ENCODE measurements at places on chromosomes 3 and 15. TPM values are rescaled to one million over a fixed set of nuclear protein-coding genes. Genes with fewer than 3 reads are reported as not detected.

KBTBD13 gene
- not detected for total RNA-seq

UBE2Q2 gene
- 77.5 TPM for total RNA-seq

DOCK3 gene
- 0.17 TPM for total RNA-seq

SGO1 gene
- 5.0 TPM for total RNA-seq

CATSPER2 gene
- total RNA-seq = 3.1 TPM

SERPINI2 gene
- not detected for total RNA-seq

DNA sequence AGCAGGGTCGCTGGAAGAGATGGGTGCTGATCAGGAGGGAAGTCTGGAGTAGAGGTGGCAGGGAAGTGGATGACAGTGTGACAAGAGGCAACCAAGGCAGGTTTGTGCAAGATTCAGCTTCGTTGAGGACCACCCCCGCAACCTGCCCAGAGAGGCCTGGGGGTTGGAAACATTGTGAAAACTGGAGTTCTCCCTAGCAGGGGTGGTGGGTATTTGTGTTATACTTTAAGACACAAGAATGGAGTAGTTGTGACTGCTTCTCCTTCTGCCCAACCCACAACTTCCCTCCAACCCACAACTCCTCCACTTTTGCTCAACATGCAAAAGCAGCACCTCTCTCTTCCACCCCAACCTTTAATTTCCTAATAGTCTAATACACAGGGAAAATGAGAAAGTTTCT is 8.6 kb upstream of the ARNT2 start:
- H3K4me1 ChIP-seq = no peaks in the 10 kb centered on the region
- no peaks in the 10 kb centered on the region for H3K36me3 ChIP-seq
- no peak for DNase-seq
- no peaks in the 10 kb centered on the region for H3K27me3 ChIP-seq
- H3K4me3 ChIP-seq = no peak overlapping the region

DNA sequence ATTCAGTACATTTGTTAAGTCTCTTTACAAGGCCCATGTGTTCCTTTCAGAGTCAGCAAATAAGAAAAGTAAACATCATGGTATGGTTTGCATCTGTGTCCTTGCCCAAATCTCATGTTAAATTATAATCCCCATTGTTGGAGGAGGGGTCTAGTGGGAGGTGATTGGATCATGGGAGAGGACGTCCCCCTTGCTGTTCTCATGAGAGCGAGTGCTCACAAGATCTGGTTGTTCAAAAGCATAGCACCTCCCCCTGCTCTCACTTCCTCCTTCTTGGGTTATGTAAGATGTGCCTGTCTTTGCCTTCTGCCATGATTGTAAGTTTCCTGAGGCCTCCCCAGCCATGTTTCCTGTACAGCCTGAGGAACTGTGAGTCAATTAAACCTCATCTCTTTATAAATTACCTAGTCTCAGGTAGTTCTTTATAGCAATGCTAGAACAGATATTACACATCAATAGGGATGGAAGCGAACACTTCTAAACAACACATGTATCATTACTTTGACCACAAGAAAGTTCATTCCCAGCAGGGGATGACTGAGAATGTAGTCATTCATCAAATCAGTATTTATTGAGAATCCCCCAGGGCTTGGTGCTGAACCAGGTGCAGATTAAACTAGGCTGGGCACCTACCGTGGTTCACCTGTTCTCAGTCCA is 4.1 kb downstream of the EFCAB12 start:
- no peak for DNase-seq
- H3K4me3 ChIP-seq = no peak overlapping the region
- H3K4me1 ChIP-seq = peaks cover 16% of the 10 kb centered on the region
- H3K36me3 ChIP-seq = no peaks in the 10 kb centered on the region
- H3K27me3 ChIP-seq = no peaks in the 10 kb centered on the region
- no peak overlapping the region for H3K27ac ChIP-seq

DNA sequence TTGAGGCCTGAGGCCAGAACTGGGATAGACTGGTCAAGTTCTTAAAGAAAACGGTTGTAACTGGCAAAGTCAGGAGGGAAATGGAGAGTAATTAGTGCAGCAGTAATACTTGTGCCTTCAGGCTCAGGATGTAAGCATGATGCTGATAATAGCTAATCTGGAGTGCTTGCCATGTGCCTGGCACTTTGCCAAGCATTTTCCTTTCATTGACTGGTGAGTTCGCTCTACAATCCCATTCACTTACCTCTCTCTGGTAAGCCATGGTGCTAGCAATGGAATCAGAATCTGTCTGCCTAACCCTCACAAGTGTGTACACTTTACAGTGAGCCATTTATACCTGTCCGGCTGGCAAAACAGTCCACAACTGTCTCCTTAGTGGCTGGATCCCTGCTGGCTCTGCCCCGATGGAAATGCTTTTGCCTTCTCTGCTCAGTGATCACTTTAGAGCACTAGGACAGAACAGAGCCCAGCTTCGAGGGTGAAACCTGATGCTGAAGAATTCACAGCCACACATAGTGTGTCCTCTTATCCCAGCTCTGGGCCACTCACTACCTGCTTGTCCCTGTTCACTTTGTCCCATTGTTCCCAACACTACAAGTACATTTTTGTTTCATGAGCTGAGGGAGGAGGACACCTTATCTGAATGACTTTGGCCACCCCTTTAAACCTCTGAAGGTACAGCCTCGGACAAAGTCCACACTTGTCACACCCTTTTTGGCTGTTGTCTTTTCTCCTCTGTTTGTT is 10.3 kb downstream of the CHP1 start:
- no peak for DNase-seq
- H3K4me3 ChIP-seq = no peak overlapping the region
- no peaks in the 10 kb centered on the region for H3K4me1 ChIP-seq
- peaks cover 5% of the 10 kb centered on the region for H3K36me3 ChIP-seq
- no peaks in the 10 kb centered on the region for H3K27me3 ChIP-seq

DNA sequence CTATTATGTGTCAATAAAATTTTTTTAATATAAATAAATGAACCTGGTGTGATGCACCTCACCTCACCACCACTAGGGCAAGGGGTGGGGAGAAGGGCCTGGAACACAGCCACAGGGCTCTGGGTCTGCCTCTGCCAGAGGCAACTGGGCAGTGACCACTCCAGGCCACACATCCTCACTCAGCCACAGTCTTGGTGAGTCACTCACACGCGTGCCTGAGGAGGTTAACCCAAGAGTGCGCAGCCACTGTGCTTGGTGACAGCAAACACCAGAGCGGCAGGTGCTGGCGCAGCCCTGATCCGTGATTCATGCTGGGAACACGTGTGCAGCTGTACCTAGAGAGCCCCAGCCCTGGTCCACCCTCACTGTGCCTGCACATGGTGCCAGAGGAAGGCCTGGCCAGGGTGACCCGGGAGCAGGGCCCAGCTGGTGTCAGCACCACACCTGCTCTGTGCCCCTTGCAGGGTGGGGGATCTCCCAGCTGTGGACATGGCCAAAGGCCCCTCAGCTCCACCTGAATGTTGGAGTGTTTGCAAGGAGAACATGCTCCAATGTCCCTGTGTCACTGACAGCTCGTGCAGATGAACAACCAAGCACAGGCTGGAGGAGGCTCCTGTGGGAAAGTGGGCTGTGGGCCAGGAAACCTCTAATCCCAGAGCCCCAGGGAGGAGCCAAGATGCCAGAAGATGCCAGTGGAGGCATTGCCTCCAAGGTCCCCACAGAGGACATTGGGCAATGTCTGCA is 2.1 kb downstream of the SLC41A3 start:
- no peak for DNase-seq
- no peak overlapping the region for H3K27ac ChIP-seq
- no peak overlapping the region for H3K4me3 ChIP-seq
- no peaks in the 10 kb centered on the region for H3K36me3 ChIP-seq

DNA sequence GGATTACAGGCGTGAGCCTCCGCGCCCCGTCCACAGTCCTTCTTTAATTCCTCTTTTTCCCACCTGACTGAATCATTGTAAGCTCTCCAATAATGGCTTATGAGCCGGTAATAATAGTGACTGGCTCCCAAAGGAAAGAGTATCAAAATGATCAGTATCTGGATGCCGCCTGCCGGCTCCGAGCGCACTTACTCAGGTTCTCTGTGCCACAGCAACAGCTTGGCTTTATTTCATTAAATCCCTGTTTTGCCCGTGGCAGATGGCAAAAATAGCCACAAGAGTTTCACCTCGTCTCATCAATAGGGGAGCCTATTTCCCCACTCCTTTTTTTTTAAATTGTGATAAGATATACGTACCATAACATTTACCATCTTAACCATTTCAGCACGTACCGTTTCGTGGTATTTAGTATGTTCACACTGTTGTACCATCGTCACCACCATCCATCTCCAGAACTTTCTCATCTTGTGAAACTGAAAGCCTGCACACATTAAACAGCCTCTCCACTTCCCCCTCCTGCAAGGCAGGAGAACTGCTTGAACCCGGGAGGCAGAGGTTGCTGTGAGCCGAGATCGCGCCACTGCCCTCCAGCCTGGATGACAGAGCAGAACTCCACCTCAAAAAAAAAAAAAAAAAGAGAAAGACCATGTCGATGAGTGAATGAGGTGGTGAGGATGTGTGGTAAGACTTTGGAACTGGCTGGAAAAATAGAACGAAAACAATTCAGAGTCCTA is 80.7 kb upstream of the DLG1 start:
- H3K36me3 ChIP-seq = no peaks in the 10 kb centered on the region
- H3K27me3 ChIP-seq = no peaks in the 10 kb centered on the region
- H3K4me1 ChIP-seq = peaks cover 3% of the 10 kb centered on the region
- DNase-seq = no peak
- no peak overlapping the region for H3K4me3 ChIP-seq

DNA sequence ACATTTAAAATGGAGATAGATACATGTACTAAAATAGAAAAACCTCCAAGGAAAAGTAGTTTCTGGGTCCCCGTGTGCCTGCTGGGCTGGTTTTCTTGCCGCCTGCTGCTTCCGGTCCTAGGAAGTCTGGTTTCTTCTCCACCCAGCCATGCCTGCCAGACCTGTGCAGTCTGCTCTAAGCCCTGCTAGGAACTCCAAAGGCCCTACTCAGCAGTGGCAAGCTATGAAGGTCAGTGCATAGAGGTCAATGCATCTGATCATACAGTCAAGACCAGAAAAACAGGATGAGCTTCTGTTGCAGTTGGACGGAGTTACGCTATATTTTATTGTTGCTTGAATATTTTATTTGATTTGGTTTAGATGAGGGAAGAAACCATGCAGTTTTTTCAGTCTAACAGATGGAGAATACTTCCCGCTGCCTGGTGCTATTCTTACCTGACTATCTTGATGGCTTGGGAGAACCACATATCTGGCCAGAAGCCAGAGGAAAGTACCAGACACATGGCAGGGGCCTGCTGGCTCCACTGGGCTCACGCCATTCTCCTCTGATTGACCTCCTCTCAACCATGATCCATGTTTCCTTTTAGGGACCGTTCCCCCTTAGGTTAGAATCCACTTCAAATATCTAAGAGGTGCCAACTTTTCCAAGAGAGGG is 226.8 kb upstream of the ST8SIA2 start:
- no peaks in the 10 kb centered on the region for H3K27me3 ChIP-seq
- H3K4me3 ChIP-seq = no peak overlapping the region
- H3K4me1 ChIP-seq = peaks cover 16% of the 10 kb centered on the region
- no peak for DNase-seq

DNA sequence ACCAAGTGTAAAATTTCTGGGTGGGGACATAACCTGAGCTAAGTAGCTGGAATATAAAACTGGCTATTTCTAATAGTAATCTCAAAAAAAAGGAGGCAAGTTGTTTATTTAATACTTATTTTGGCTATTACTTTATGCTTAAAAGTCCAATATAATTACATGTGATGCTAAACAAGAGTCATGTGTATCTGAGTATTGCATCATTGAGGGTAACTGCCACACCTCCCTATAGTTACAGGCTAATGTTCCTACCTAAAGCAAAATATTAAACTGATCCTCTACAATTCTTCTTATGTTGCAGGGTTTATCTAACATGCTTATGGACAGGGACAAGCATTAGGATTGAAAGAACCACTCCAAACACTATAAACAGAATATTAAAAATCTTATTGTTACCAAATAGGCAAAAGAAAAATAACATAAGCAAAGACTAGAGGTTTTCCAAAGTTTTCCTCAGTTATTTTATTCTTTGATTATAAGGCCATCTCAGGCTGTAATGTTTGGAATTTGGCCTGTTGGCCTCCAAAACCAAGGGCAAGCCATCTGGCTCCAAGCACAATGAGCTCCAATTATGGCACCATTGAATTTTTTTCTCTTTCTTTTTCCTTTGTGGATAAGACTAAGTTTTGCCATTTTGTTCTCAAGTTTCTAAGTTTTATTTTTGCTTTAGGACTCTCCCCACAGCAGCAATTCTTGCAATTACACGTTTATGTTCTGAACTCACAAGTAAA is 75.8 kb upstream of the ABI3BP start:
- peak overlapping the region; percentile 41 for H3K27ac ChIP-seq
- H3K4me1 ChIP-seq = peaks cover 72% of the 10 kb centered on the region
- no peaks in the 10 kb centered on the region for H3K36me3 ChIP-seq
- no peak for DNase-seq
- H3K27me3 ChIP-seq = no peaks in the 10 kb centered on the region
- H3K4me3 ChIP-seq = no peak overlapping the region

GRCh38 chr3:176787506-176787905 is 409.8 kb downstream of the TBL1XR1 start:
- peaks cover 9% of the 10 kb centered on the region for H3K27me3 ChIP-seq
- H3K4me3 ChIP-seq = no peak overlapping the region
- no peak for DNase-seq
- no peak overlapping the region for H3K27ac ChIP-seq

GRCh38 chr3:24387493-24387892 is 107.2 kb downstream of the THRB start:
- H3K36me3 ChIP-seq = no peaks in the 10 kb centered on the region
- H3K27me3 ChIP-seq = no peaks in the 10 kb centered on the region
- DNase-seq = no peak
- no peak overlapping the region for H3K27ac ChIP-seq
- H3K4me1 ChIP-seq = peaks cover 17% of the 10 kb centered on the region

DNA sequence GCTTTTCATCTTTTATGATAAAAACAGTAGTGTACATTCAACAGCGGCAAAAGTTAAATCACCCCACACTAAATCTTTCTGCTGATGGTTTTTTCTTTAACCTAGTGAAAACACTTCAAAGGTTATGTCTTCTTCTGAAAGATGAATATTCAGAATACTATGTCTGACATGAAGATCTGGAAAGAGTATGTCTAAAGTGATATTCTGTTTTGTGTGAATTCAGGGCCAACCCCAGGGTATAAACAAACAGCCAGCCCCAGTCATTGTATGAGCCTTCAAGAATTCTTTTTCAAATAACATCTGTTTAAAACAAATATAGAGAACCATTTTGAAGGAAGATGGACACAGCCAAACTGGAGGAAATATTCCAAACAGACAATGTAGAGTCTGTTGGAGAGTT is 581.0 kb upstream of the NAALADL2 start:
- H3K4me3 ChIP-seq = no peak overlapping the region
- DNase-seq = no peak
- no peaks in the 10 kb centered on the region for H3K36me3 ChIP-seq
- H3K4me1 ChIP-seq = no peaks in the 10 kb centered on the region
- no peak overlapping the region for H3K27ac ChIP-seq

- no peak overlapping the region for H3K27ac ChIP-seq
- no peak overlapping the region for H3K4me3 ChIP-seq
- no peaks in the 10 kb centered on the region for H3K4me1 ChIP-seq
- H3K27me3 ChIP-seq = peaks cover 1% of the 10 kb centered on the region
These were observed 712.0 kb downstream of the NAALADL2 start for GRCh38 chr3:175571096-175571495.

All from chondrocyte (in vitro differentiated cells).